ENCODE measurements at places on chromosomes 1 and 21.

- DNase-seq = no peak
Observed at GRCh38 chr21:15098908-15099307, 34.1 kb upstream of the NRIP1 start.

DNA sequence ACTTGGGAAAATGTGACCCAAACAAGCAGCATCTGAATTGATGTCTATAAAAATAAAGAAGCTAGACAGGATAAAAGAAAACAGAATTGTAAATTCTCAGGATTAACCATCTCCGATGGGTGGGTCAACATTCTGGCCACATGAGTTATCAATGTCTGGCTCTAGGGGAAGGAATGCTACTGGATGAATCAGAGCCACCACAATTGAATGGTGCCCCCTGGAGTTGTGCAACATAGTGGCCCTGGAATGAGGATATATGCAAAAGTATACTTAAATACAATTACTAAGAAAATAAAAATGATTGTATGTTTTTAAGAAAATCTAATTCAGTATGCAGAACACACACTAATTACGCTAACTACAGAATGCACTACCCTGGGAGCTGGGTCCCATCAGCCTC lies 185.6 kb downstream of the TGFBR3 start:
- DNase-seq = no peak

- no peak for DNase-seq
Observed at GRCh38 chr1:94045465-94046056, 75.4 kb downstream of the ABCA4 start.

DNA sequence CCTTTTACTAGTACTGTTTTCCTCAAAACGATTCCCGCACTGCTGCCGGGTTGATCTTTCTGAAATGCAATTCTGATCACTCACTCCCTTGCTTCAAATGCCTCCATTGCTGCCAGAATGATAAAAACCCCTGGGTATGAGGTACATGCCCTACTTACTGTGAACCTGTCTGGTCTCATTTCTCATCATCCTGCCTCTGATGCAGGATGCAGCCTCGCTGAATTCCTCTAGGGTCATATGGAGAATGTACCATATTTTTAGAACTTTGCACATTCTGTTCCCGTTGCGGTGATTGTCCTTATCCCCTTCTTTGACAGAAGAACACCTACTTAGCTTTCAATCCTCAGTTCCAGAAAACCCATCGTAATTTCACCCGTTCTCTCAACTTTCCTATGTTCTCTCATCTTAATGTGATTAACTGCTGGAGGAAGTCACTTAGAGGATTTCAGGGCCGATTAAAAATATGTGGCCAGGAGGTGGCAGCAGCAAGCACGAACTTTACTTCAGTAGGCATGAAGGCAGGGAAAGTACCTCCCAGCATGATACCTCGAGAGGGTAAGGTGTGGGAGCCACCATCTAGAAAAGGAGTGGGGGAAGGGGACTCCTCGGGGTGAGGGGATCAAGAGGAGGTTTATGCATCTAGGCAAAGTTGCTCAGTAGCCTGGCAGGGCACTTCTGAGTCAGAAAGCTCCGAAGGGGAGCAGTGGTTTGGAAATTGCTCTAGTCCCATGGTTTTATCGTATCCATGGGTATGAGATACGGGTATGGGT lies 361.5 kb upstream of the ZP4 start:
- no peak for DNase-seq

- no peak for DNase-seq
Observed at GRCh38 chr1:237590386-237590785, 300.3 kb downstream of the ZP4 start.

DNA sequence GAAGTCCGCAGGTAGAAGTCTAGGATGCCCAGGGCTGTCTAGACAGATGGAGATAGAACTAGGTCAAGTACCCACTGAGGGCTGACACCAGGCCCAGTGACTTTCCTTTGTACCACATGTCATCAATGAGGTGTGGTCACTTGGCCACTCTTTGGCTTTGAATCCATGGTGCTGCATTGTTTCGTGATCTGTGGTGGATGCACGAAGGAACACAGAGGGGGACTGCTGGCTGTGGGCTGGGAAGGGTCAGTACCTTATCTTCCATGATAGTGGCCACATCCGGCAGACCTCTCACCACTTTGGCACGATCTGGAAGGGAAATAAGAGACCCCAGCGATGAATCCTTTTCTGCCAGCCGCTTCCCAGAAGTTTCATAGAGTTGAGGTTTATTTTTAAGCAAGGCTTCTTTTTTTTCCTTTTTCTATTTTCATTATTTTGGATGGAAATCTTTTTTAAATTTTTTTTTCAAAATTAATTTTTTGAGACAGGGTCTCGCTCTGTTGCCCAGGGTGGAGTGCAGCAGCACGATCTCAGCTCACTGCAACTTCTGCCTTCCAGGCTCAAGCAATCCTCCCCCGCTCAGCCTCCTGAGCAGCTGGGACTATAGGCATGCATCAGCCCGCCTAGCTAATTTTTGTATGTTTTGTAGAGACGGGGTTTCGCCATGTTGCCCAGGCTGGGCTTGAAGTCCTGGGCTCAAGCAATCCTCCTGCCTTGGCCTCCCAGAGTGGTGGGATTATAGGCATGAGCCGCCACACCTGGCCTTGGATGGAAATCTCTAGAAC lies 53.1 kb downstream of the MYOM3 start:
- no peak for DNase-seq

GRCh38 chr1:34800214-34800613 lies 7.4 kb downstream of the GJA4 start:
- DNase-seq = no peak

GRCh38 chr1:111499026-111499785 lies 4.2 kb downstream of the ADORA3 start:
- DNase-seq = no peak

DNA sequence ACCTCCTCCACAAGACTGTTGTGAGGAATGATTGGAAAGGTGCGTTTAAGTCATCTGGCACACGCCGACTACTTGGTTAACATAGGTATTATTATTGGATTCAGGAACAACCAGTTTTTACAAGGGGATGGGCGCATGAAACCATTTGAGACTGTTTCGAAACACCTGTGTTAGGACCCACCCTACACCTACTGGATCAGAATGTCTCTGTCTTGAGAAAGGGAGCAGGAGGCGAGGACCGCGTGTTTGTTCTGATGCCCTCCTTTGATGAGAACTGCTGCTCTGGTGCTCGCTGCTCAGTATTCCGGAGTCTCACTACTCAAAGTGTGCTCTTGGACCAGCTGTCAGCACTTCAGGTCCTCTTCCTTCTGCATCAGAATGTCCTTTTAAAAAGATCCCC lies 7.3 kb downstream of the H6PD start:
- no peak for DNase-seq

GRCh38 chr1:163875927-163876320 lies 554.2 kb downstream of the NUF2 start:
- DNase-seq = no peak

GRCh38 chr1:4527819-4528218 lies 126.6 kb upstream of the AJAP1 start:
- no peak for DNase-seq

- DNase-seq = peak; percentile 59
Observed at GRCh38 chr1:179883745-179884138, 1.7 kb downstream of the TOR1AIP1 start.

DNA sequence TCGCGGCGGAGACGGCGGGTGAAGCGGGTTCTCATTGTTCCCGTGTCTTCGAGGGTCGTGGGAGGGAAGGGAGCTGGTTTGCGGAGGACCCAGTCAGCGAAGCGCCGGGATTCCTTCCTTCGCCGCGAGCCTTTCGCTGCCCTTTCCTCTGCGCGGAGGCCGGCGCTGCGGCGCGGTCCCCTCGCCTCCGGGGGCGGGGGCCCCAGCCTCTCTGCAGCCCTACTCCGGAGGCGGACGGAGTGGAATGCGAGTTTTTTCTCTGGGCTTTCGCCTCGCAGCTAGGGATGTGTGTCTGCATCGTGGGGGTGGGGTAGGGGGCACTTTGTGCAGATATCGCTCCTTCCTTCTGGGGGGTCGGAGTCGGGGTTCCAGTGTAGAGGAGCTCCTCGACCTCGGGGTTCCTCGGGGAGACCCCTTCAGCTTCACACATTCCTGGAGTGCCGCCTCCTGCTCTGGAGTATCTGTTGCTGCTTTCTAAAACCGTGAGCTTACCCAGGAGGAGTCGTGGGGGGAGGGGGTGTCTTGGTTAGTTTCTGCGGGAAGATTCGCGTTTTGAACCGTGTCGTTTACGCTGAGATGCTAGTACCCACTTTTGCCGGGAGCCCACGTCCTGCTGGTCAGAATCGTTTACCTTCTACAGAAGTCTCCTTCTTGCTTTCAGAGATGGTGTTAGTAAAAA lies 595 bp downstream of the RNF2 start:
- peak; percentile 42 for DNase-seq

- no peak for DNase-seq
Observed at GRCh38 chr1:26158908-26159742, at the start of gene FAM110D. Gene FAM110D, plus strand, starts transcription at chr1:26159079. Its CDS starts 2,213 bp downstream, at chr1:26161292.

GRCh38 chr1:83026745-83027144 lies 972.2 kb downstream of the TTLL7 start:
- DNase-seq = no peak

- DNase-seq = no peak
Observed at GRCh38 chr21:32842146-32842545, 70.6 kb upstream of the PAXBP1 start.

GRCh38 chr1:111032295-111032897 lies 68.7 kb upstream of the LRIF1 start:
- DNase-seq = no peak

DNA sequence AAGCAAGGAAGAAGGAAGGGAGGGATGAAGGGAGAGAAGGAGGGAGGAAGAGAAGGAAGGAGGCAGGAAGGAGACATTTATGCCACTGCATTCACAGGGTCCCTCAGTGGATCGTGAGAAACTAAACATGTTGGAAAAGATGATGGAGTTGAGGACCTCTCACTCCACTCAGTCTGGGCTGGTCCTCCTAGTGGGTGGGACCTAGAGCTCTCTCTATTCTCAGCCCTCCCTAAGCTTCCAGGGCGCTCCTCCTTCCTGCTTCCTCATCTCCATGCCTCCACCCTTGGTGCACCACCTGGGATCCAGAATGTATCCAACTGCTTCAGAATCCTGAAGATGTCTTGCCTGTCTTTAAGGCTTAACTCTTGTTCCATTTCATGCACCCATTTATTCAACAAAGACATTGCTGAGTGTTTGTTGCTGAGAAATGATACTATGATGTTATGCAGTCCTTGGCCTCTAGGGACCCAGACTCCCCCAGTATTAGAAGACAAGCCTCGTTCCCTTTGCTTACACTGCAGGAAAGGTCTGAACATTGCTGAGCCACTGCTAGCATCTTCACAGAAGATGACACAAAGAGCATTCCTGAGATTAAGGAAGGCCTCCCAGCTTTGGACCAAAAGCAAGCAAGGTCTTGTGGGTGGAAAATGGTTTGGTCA lies 88.5 kb downstream of the BEND5 start:
- DNase-seq = no peak

- DNase-seq = no peak
Observed at GRCh38 chr1:155481741-155482241, 80.8 kb downstream of the ASH1L start.

GRCh38 chr1:197464044-197464443 lies 196.0 kb downstream of the CRB1 start:
- DNase-seq = no peak

DNA sequence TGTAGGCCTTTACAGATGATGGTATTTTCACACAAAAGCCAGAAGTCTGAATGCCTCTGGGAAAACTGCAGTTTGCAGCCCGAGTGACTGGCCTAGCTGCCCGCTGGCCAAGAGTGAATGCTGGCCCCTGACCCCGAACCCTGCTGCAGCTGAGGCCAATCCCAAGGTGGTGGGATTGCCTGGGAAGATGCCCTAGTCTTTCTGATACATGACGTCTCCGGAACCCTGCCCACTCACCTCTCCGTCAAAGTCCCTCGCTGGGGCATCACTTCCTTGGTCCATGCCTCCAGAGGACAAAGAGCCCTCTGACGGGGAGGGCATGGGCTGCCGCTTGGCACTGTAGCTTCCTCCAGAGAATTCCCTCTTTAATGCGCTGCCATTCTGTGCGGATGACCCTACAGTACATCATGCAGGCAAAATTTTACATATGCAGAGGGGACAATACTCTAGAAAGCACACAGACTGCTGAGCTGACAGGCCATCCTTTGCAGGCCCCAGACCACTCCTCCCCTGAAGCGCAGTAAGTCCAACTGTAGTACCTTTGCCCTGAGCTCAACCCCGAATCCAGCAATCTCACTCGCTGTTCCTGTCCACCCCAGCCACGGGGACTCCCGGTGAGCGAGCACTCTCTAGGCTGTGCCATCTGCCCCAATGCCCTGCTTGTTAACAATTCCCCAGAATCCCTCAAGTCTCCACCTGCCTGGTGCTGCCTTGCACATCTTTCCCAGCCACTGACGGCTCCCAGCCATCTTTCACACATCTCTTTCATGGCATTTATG lies 54.7 kb downstream of the COQ8A start:
- DNase-seq = no peak

DNA sequence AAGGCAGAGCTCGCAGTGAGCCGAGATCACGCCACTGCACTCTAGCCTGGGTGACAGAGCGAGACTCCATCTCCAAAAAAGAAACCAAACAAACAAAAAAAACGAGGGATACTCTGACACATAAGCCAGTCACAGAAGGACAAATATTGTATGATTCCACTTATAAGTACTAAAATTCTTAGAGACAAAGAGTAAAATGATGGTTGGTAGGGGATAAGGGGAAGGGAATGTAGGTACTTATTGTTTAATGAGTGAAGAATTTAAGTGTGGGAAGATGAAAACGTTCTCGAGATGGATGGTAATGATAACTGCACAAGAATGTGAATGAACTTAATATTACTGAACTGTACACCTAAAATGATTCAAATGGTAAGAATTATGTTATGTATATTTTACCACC lies 66.7 kb upstream of the GUCA2A start:
- DNase-seq = no peak

GRCh38 chr1:36520056-36520455 lies 37.3 kb upstream of the CSF3R start:
- DNase-seq = no peak

- no peak for DNase-seq
Observed at GRCh38 chr1:107820801-107821200, 144.2 kb downstream of the VAV3 start.

DNA sequence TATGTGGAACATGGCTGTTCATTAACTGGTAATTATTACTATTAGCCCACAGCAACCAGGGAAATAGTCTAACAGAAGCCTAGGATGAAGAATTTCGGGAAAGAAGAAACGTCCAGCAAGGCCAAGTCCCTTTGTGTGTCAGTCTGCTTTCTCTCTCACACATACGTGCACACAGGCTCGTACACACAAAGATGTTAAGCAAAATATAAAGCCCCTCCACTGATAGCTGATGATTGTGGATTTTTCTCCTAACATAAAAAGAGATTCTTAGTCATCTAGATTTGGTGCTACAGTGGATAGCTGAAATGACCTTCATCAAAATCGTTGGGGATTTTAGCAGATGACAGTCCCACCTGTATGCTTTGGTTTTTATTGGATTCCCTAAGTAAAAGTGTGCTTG lies 42.1 kb upstream of the A3GALT2 start:
- DNase-seq = no peak

Data from stimulated activated naive CD4-positive, alpha-beta T cell treated with Interleukin-2 at 50 U/mL for 16 hours (primary cell).